T-cell (primary cell): ENCODE measurements at places on chromosomes 7 and 10. TPM values are rescaled to one million over a fixed set of nuclear protein-coding genes. Genes with fewer than 3 reads are reported as not detected.

DNA sequence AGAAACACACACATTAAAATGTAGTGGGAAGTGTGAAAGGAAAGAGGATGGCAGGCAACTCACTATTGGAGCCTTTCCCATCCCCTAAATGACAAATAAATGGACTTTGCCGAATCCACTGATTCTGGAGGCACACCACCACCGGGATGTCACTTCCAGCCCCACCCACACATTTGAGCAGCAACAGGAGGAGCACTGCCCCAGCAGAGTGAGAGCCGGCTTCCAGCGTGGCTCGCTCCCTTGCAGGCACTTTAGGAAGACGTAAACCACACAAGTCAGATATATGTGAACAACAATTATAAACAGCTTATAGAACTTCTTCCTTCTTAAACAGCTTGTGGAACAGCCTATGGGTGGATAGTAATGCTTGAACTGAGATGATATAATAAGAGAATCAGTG, 191.0 kb downstream of the DGKI start:
- no peak for DNase-seq

Gene GOLGA7B
- total RNA-seq: 9.4 TPM

- DNase-seq: no peak
These were observed 409.2 kb upstream of the KLF6 start for GRCh38 chr10:4194231-4194630.

Gene FGF8
- total RNA-seq: not detected

GRCh38 chr7:57407125-57407524, 42.9 kb upstream of the ZNF716 start:
- no peak for DNase-seq

DNA sequence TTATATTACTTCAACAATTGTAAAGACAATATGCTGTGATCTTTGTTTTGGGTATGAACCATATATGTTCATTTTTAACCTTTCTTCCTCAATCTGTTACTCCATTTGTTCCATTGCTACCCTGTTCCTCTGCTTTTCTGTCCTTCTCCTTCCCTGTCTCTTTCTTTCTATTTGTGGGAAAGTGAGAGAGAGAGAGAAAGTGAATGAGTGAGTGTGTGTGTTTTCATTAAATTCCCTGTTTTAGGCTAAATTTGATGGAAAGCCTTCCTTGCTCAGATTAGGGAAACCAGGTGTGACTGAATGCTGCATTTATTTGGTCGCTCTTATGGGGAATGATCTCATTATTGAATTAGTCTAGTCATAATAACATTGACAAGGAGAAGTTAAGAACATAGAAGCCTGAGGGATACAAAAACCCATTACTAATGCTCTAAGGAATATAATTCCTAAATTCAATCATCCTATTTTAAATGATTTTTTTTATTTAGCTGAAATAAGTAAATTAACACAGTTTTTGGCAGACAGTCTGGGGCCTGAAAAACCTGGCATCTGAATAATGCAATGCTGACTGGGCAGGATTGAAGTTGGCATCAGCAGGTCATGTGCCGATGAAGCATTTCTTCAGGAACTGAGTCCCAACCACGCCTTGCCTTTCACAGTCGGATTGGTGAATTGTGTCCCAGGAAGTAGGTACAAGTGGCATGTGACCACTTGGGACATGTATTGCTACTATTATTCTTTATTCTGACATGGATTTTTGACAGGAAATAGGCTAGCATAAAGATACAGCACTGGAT, 117.6 kb upstream of the LRGUK start:
- no peak for DNase-seq

Gene UTF1
- 0.23 TPM for total RNA-seq

Gene C7orf57
- total RNA-seq: 0.44 TPM

GRCh38 chr7:157477550-157478212, 140.9 kb downstream of the DNAJB6 start:
- no peak for DNase-seq

GRCh38 chr10:131908151-131908550, 7.3 kb downstream of the PPP2R2D start:
- DNase-seq: no peak

DNA sequence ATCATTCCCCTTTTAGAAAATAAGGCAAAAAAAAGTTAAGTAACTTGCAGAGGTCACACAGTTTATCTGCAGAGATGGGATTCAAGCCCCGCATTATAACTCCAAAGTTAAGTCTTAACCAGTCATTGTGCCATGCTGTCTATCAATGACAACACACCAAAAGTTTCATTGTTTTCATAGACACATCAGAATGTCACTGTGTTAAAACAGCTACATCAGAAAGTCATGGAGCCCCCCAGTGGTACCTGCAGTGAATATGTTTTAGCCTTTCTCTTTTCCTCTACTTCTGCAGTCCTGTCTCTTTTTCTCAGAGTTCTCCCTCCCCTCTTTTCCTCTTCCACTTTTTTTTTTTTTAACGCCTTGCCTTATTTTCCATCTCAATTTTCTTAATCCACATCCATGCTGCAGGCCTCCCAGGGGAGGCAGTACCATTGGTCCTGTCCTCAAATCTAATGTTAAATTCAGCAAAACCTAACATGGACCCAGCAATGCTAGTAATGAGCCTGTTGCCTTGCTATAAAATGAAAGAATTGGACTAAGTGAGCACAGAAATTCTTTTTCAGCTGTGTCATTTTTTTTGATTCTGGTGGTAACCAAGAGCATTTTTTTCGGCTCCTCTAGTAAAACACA, 3.8 kb upstream of the NRCAM start:
- no peak for DNase-seq

DNA sequence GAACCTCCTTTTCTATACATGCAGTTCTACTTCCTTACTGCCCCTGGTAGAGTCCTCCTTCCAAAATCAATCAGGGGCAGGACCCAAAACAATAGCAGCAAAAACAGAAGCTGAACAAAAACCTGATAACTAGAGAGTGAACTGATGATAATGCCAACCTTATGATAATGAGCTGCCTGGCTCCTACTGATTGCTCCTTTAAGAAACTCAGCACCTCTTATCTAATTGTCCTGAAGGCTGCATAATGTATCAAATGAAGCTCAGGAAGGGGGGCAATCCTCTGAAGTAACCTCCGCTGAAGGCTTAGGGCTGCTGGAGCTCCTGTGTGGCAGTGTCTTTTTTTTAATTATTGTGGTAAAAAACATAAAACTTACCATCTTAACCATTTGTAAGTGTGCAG, 257.0 kb downstream of the PHTF2 start:
- DNase-seq: no peak

GRCh38 chr7:138382862-138383565, 77.0 kb upstream of the TRIM24 start:
- no peak for DNase-seq

DNA sequence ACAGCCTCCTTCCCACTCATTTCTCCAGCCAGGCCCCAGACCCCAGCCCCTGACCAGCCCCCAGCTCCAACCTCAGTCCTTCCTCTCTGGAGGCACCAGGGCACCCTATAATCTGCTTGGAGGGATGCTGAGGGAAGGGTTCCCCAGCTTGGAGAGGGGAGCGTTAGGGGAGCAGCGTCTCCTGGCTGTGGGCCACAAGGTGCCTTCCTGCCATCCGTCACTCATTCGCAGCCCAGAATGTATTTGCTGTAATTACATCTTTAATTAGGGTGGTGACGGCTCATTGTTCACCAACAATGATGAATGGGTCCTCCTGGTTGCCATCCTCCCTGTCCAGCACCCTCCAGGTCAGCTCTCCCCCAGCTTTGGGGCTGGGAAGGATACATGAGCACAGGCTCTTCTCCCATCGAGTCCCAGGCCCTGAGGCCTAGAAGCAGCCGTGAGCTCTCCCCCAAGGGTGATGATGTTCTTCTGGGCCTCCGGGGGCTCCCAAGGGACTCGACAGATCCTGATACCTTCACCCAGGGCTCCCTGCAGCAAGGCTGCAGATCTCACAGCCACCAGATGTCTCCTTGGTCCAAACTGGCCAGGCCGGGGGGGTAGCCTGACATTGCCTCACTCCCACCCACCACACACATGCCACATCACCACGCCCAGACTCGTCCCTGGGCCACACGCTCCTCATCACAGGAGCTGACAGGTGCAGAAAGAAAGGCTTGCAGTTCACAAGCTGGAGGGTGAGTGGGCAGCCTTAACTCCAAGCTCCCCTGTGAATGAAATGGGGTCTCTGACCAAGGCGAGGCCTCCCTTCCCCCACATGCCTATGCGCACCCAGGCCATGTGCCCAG, 26.8 kb downstream of the POLL start:
- no peak for DNase-seq

DNA sequence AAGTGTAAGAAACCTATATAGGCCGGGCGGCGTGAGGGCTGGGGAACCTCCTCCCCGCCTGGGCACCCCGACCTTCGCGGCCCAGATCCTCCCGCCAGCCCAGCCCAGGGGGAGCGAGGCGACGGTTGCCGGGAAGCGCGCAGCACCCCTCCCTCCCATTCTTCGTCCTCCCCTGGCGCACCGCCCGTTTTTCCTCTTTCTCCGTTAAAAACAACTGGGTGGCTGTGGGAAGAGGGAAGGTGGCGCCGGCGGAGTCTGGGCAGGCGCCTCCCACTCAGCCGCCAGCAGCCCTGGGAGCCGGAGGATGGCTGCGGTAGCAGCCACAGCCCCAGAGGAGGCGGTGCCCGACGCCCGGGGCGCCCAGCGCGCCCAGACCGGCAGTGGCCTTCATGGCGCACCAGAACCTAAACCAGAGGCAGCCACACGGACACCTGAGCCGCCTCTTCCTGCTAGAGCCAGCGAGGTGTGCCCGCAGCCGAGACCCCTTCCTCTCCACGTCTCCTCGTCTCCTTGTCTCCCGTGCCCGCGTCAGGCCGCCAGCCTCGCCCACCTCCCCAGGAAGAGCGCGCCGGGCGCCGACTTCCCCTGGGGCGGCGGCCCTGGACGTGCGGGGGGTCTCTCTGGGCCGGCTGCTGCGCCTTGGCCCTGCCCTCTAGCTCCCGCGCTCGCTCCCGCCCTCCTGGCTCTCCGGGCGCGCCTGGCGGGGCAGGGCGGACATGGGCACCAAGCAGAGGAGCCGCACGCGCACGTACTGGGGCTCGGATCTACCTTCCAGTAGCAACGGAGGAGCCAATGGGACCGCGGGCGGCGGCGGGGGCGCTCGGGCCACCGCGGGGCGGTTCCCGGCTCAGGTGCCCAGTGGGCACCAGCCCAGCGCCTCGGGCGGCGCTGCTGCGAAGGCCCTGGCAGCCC, 32.8 kb upstream of the SFTPD start:
- no peak for DNase-seq
